ENCODE measurements at places on chromosomes 4 and X.

GRCh38 chrX:97633798-97634197 lies 750.1 kb downstream of the RPA4 start:
- DNase-seq: no peak

- DNase-seq: no peak
Observed at GRCh38 chr4:17558941-17559708, 17.9 kb upstream of the LAP3 start.

GRCh38 chr4:8501781-8502180 lies 61.2 kb downstream of the TRMT44 start:
- no peak for DNase-seq

DNA sequence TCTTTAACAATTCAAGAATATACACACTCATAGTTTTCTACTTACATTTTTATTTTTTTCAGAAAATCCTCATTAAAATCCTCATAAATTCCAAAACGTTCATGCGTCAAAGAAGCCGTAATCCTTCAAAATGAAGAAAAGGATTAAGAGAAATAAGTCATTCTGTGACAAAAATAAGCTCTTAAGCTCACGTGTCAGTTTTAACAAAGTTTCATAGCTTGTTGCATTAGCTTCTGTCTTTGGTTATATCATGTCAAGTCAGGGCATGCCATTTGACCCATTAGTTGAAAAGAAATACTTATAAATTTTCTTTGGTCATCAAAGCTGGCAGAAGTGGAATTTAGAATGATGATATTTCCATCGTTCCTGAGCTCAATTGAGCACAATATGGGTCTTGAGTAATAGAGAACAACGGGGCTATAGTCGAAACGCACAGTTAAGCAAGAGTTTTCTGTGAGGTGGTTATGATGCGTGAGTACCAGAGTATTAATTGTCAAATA lies 185.2 kb upstream of the CTSO start:
- DNase-seq: no peak

- DNase-seq: no peak
Observed at GRCh38 chr4:97367878-97368277, 775.4 kb downstream of the STPG2 start.

DNA sequence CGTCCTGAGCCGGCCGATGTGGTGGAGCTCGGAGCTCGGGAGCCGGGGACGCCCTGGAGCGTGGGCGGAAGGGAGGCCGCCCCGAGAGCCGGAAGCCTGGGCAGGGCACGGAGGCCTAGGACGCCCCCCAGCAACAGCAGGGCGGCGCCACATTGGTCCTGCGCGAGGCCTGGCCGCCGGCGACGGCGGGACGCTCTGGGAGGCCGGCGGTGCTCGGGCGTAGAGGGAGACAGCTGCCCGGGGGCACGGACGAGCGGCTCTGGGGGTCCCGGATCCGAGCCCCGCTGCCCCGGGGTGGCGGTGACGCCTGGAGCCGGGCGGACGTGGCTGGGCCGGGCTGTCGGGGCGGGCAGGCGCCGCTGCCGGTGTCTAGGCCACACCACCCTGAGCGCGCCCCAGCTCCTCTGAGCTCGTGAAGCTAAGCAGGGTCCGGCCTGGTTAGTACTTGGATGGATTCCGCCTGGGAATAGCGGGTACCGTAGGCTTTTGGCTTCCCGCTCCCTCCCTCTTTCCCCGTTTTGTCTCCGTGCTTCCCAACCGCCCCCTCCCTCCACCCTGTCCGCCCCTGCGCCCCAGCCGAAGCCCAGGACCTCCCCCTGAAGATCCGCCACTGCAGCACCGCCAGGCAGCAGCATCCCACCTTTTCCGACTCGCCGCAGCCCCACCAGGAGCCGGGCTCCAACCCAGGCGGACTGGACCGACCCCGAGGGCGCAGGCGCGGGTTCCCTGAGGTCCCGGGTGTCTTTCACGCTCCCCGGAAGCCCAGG lies 12.1 kb downstream of the FRG2 start:
- no peak for DNase-seq

GRCh38 chrX:46913667-46914066 lies 1.4 kb downstream of the JADE3 start:
- no peak for DNase-seq

DNA sequence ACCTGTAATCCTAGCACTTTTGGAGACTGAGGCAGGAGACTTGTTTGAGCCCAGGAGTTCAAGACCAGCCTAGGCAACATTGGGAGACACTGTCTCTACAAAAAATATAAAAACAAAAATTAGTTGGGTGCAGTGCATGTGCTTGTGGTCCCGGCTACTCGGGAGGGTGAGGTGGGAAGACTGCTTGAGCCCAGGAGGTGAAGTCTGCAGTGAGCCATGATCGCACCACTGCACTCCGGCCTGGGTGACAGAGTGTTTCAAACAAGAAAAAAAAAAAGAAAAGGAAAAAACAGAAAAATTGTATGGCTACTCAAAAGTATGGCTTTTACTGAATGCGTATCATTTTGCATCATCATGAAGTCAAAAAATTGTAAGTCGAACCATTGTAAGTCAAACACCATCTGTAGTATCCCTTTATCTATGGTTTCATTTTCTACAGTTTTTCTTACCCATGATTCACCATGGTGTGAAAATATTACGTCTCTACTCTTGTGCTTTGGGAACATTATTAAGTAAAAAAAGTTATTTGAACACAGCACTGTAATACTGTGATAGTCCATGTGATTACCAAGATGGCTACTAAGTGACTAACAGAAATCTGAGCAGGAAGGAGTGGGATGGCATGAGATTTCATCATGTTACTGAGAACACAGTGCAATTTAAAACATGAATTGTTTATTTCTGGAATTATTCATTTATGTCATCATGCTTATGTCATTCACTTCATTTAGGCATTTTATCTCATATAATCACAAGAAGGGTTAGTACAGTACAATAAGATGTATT lies 26.5 kb upstream of the MANBA start:
- no peak for DNase-seq

DNA sequence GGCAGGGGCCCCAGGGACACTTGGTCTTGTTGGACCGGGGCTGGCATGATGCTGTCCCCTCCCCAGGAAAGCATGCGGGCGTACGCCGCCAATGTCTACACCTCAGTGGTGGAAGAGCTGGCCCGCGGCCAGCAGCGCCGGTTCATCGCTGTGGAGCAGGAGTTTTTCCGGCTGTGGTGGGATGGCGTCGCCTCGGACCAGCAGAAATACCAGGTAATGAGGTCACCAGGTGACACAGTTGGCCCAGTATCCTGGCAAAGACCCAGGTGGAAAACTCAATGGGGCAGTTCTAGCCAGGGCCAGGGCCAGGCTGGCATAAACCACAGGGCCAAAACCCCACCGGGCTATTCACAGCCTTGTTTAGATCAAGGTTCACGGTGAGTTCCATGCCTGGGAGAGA lies 1.5 kb downstream of the MAN2B2 start:
- no peak for DNase-seq

- DNase-seq: no peak
Observed at GRCh38 chr4:118774321-118774720, 61.6 kb downstream of the SEC24D start.

Measured in GDM1 (cell line).